ENCODE measurements at places on chromosomes 2 and 18.

GRCh38 chr18:58726671-58727070 lies 55.4 kb downstream of the MALT1 start:
- DNase-seq, result no peak

- DNase-seq, result no peak
These were observed 97.8 kb upstream of the POU3F3 start for GRCh38 chr2:104756118-104756517.

DNA sequence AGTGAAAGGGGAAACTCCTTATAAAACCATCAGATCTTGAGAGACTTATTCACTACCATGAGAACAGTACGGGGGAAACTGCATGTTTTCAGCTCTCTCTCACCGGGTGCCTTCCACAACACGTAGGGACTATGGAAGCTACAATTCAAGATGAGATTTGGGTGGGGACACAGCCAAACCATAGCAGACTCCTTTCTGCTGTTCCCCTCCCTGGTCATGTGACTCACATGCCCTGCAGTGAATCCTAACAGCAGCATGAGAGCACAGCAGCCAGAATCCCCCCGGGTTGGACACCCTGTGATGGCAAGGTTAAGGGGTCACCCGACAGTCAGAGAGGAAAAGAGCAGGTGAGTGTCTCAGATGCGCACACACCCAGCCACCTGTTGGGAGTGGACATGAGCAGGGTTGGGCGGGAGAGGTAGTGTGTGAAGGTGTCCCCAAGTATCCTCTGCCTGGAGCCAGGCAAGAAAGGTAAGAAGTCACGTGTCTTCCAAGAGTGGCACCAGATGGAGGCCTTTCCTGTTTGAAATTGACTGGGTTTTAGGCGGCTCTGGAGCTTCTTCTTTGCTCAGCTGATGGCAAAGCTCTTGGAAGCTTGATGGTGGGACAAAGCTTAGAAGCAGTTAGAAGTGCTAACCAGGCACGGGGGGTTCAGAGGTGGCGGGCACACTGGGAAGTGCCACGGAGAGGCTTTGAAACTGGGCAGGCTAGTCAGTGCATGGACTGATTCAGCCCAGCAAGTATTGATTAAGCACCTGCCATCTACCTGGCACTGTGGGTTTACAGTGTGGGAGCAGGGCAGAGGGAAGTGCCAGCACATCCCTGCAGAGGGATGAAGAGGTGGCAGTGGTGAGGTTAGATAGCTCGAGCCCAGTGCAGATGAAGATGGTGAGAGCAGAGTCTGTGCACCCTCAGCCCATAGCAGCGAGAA lies 68.7 kb downstream of the RHOB start:
- DNase-seq, result no peak

DNA sequence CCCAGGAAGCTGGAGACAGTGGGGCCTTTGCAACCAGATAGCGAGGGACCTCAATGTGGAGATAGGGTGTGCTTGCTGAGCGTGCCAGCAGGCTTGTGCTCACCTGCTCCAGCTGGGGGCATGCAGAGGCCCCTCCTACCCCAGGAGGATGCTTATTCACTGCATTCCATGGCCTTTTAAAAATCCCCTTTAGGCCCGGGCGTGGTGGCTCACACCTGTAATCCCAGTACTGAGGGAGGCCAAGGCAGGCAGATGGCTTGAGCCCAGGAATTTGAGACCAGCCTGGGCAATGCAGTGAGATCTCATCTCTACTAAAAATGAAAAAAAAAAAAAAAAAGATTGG lies 54.5 kb downstream of the ODC1 start:
- no peak for DNase-seq

DNA sequence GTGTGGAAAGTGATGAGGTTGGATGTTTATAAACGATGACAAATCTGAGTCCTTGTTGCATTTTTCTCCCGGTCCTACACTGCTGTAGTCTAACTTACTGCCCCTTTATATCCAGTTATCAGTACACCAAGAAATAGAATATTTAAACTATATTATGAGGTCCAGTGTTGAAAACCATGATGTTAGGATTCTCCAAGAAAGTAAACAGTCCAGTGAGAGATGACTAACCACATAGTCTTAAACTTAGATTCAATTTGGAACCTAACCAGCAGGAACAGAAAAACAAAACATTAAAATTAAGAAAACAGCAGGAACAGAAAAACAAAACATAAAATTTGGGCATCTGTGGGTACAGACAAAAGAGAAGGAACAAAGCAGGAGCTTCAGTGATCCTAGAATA lies 143.2 kb downstream of the TPGS2 start:
- no peak for DNase-seq

- DNase-seq, result no peak
These were observed 122.9 kb downstream of the MTCL1 start for GRCh38 chr18:8828300-8828699.
